ENCODE measurements at places on chromosomes 12 and 14.
A peak's percentile ranks its signal among the peaks of the same experiment; 100 is the strongest.

- DNase-seq = no peak
These were observed 14.4 kb downstream of the LRCOL1 start for GRCh38 chr12:132596016-132596415.

DNA sequence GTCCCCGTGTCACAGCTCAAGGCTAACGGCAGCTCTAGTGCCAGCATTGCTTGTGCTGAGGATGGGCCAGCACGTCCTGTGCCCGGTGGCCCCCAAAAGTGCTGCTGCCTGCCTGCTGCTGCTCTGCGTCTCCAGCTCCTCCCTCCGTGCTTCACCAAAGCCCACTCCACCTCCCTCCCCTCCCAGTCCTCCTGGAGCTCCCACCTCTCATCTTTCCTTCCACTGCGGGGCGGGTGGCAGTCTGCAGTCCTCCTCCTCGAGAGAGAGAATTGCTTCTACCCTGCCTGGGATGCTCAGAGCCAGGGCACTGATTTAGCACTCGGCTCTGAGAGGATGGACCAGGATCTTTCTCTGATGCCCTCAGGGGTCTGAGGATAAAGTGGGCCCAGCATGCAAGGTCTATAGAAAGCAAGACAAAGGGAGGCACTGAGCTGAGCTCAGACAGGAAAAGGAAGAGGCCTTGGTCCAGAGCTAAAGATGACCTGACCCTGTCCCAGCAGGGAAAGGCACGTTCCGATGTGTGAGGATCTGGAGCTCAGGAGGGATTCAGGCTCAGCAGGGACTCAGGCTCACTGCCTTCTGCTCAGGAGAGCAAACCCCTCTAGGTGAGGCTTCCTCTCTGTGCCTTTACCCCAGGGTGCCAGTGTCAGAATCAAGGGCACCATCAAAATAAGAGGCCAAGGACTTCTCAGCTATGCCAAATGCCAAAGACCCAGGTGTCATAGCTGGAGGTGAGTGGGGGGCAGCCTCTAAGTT lies 113.1 kb upstream of the FKBP4 start:
- no peak for DNase-seq

GRCh38 chr12:47574252-47575021 lies 131.4 kb downstream of the RPAP3 start:
- no peak for DNase-seq

DNA sequence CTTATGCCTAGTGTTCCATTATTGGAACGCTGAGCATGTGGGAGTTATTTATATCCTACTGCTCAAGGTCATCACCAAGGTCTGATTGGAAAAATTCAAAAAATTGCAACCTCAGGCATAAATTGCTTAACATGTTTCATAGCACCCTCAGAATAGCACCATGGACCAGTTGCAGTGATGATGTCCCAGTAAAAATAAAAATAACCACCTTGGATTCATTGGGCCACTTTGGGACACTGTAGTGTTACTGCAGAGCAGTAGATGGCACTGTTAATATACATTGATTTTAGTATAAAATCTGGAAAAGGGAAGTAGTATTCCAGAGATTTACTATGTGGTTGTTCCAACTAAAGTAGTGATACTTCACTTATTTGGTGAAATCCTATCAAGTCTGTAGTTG lies 31.0 kb upstream of the PTCSC3 start:
- DNase-seq = peak; percentile 37

GRCh38 chr12:101719566-101719965 lies 19.7 kb downstream of the SYCP3 start:
- DNase-seq = no peak

GRCh38 chr12:123502163-123502704 lies 31.3 kb downstream of the RILPL1 start:
- no peak for DNase-seq

- no peak for DNase-seq
These were observed 340.4 kb downstream of the SLC6A15 start for GRCh38 chr12:84572196-84572595.

GRCh38 chr12:48447755-48448154 lies 24.6 kb upstream of the ANP32D start:
- DNase-seq = no peak

DNA sequence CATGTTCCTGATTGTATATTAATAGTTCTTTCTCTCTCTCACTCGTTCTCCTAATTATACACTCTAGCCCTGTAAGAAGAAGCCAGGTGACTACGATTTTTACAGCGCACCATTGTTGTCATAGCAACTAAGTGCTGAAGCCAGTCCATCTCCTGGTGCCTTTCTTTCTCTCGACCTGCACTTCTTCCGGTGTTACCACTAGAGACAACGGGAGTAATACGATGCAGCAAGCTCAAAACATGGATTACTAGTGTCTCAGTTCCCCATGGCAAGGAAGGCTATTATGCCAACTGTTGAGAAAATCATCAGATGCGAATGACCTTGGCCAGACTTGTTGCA lies 40.8 kb upstream of the DCD start:
- DNase-seq = no peak

DNA sequence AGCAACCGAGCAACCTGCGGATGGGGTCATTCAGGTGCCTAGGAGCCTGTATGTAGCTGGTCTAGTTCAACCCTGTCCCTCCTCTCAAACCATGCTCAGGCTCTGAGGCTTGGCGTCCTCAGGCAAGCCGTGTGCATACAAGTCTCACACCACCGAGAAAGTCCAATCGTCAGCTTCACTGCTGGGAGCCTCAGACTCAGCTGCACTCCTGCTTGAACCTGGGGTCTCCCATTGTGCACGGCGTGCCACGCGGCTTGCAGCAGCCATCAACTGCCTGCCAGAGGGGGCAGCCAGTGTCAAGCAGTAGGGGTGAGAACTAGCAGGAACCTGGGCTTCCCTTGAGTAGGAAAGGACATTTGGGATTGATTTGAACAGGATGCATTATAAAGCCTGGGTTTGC lies 1064.6 kb downstream of the BCL11B start:
- no peak for DNase-seq

DNA sequence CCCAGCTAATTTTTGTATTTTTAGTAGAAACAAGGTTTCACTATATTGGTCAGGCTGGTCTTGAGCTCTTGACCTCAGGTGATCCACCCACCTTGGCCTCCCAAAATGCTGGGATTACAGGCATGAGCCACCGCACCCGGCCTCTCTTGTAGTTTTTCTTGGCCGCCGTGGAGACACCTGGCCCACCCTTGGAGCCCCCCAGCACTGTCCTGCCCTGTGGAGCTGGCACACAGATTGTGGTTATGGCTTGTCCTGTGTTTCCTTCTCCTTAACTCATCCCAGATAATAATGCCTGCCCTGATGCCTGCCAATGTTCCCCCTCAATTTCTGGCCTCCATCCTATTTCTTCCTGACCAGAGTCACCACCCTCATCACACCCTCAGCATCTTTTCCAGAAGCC lies 57.9 kb downstream of the CHGA start:
- no peak for DNase-seq

GRCh38 chr12:109687250-109687649 lies 26.4 kb upstream of the FAM222A start:
- no peak for DNase-seq

- no peak for DNase-seq
These were observed 21.4 kb upstream of the FOXG1 start for GRCh38 chr14:28745176-28745575.

GRCh38 chr12:94027561-94027960 lies 120.8 kb upstream of the PLXNC1 start:
- no peak for DNase-seq

DNA sequence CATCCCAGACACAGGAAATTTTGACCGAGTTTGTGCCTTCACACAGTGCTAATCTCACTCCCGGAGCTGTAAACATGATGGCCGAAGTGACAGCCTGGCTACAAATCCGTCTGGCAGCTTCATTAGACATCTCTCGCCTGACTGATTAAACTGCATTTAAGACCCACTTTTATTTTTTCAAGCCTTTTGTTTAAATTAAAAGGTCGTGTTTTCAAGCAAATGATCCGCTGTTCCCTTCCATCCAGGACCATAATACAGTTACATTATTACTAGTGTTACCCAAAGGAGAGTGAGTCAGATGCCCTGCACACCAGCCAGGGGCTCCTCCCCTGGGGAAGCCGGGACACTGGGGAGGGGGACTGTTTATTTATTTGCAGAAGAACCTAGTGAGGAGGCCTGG lies 200.2 kb downstream of the EXOC5 start:
- no peak for DNase-seq

DNA sequence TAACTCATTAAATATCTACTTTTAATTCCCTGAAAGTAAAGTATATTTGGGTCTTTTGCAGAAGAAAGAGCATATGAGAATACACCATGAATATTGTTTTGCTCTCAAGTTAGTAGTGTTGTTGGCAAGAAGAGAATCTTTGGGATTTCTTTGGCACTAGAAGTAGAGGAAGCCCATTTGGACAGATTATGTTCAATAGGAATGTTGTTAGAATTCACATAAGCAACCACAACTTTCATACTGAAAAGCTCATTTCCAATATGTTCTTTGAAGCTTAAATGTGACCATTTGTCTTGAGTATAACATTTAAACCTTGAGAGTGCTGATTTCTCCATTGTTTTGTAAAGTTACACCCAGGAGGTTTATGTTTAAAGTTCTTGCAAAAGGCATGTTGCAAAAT lies 37.6 kb downstream of the PLEKHG7 start:
- DNase-seq = no peak

GRCh38 chr12:46609273-46609623 lies 216.5 kb downstream of the SLC38A4 start:
- no peak for DNase-seq

GRCh38 chr14:73008501-73008900 lies 18.4 kb downstream of the ZFYVE1 start:
- no peak for DNase-seq

DNA sequence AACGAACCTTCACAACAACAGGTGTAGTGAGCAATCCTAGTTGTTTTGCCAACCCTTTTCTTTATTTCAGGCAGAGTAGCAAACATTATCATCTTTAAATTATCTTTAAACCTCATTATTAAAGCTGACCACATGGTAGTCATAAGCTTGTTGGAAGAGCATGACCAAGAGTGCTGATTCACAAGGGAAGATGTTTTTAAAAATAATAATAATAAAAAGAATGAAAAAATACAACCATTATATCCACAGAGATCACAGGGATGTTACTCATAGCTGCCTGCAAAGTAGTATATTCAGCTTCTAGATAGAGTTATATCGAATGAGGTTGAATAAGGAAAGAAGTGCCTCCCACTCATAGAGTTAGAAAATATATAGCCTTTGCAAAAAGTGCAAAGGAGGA lies 101.0 kb upstream of the FLRT2 start:
- no peak for DNase-seq

DNA sequence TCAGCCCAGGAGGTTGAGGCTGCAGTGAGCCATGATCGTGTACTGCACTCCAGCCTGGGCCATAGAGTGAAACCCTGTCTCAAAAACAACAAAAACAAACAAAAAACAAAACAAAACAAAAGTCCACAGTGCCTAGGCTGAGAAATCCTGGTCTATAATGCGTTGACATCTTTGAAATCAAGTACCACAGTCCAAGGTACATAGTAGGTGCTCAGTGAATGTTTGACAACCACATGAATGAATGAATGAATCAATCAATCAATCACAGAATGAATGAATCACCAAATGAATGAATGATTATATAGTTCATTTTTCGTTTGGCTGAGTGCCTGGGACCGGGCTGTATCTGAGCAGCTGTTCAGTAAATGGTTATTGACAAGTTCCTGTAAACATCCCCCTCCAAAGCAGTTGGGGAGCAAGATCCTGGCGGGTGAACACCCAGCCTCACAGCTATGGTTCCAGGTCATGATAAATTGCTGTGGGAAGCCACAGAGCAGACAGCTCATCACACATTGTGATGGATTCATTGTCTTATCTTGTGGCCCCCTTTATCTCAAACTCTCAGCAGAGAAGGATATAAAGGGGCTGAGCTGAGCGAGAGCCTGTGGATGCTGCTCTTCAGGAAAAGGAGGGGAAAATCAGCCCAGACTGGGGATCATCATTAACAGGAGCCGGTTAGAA lies 30.4 kb upstream of the IFT81 start:
- DNase-seq = no peak

- no peak for DNase-seq
These were observed 174.2 kb upstream of the PDE3A start for GRCh38 chr12:20194171-20194570.

GRCh38 chr12:95740751-95741150 lies 49.8 kb downstream of the NTN4 start:
- DNase-seq = no peak

DNA sequence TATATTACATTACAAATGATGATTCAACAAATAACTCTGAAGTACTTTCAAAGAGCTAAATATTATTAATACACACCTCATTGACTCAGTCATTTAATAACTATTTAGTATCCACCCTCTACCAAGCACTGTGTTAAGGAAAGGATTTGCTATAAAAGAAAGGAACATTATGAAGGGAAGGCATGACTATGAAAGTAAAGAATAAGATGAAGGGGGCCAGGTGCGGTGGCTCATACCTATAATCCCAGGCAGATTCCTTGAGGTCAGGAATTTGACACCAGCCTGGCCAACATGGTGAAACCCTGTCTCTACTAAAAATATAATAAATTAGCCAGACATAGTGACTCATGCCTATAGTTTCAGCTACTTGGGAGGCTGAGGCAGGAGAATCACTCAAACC lies 107.9 kb downstream of the PLCZ1 start:
- DNase-seq = no peak

GRCh38 chr12:53102883-53103807 lies at the start of gene SOAT2:
SOAT2 (plus strand) TSS chr12:53103486; CDS start chr12:53103578, 92 bp downstream.
- no peak for DNase-seq

DNA sequence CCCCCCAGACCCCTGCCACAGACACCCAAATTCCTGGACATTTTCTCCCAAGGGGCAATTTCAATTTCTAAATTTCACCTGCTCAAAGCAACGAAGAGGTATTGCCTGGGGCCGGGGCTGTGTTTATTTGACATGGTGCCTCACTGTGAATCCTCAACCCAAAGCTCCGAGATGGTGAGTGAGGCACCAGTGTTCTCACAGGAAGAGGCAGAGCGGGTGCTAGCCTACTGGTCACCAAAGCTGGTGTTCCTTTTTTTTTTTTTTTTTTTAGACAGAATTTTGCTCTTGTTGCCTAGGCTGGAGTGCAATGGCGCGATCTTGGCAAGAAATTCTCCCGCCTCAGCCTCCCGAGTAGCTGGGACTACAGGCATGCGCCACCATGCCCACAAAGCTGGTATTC lies 14.8 kb upstream of the SH2B3 start:
- DNase-seq = no peak

DNA sequence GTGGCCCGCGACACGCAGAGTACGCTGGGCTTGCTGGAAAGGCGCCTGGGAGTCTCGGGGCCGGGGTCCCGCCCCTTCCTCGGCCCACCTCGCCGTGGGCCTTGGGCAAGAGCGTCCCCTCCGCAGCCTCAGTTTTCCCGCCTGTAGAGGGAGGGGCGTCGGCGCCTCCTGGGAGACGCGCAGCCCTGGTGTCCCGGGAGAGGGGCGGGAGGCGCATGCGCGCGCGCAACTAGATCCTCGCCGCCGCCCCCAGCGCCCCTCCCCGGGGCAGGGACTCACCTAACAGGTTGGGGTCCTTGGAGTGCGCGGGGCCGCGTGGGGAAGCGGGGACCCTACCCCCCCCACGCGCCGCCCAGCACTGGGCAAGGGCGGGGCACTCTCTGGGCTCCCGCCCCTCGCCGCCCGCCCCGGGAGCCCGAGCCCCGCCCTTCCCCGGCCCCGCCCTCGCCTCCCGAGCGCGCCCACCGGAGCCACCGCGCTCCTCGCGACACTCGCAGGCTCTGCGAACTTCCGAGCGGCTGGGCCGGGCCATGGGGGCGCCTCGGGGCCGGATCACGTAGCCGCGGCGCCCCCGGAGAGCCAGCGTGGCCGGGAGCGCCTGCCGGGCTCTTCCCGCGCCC lies at the start of gene KIF26A:
TSS of gene KIF26A (plus strand) at position 490 of the 620 bp plus-strand sequence. CDS start 136 bp downstream, outside the sequence.
- no peak for DNase-seq

GRCh38 chr12:67691220-67691619 lies 42.7 kb downstream of the DYRK2 start:
- DNase-seq = no peak

Measured in NCI-H2081 treated with DMSO at 0.1 percent for 48 hours (cell line).